Substantia nigra (tissue), 51 donors: ENCODE measurements at places on chromosomes 12 and 14.
A peak's percentile ranks its signal among the peaks of the same experiment; 100 is the strongest.

DNA sequence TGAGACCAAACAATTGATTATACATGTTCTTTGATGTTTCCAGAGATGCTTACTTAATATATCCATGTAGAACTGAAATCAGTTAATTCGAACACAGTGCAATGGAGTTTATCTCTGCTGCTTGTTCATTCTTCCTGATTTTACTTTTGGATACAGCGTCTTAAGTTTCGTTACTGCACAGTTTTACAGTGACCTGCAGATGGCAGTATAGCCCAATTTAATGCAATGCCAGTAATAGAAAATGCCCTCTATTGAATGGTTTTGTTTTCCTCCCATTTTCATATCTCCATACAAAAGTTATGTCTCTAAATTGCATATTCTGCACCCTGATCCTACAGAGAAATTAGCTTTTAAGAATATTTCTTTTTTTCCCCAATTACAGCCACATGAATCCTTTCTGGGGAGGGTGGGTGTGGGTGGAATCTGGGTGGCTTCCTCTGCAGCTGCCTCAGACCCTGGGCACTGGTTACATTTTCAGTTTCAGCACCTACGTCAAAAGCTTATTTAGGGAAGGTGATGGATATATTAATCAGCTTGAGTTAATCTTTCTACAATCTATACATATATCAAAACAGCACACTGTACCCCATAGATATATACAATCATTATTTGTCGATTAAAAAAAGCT lies 101.1 kb upstream of the DCD start:
- DNase-seq, result no peak

DNA sequence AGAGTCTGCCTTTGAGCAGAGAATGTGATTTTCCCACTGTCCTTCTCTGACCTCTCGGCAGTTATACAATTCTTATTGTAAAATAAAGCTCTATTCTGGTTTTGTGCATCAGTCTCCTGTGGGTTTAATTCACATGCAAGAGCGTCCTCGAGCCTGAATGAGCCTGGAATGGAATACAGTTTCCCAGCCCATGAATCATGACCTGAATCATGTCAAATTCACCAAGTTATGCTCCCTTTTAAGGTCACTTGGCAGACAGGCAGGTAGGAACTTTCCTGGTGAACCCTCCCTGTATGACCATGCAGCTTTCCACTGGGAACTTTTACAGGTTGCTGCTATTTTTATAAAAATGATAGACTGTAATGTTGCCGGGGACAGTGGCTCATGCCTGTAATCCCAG lies 41.7 kb downstream of the BICD1 start:
- no peak for DNase-seq

DNA sequence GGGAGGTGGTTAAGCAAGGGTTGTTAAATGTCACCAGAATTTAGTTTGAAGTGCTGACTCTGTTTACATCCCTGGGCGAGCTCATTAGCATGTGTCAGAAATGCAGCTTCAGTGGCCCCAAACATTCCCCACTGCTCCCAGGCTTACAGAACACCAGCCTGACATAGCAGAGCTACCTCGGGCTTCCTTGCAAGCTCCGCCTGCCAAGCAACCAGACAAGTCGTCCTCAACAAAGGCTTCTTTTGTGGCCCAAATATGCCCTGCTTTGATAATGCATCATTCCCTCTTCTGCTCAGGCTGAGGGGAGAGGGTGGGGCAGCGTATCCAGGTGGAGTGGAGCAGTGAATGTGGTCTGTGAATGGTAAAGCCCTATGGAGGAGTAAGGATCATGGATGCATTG lies 28.0 kb downstream of the ERH start:
- DNase-seq, result no peak

- no peak for DNase-seq
These were observed 7.8 kb downstream of the TRAF3 start for GRCh38 chr14:102784892-102785594.

- no peak for DNase-seq
These were observed 92.7 kb upstream of the PLEKHA5 start for GRCh38 chr12:19036673-19037357.

DNA sequence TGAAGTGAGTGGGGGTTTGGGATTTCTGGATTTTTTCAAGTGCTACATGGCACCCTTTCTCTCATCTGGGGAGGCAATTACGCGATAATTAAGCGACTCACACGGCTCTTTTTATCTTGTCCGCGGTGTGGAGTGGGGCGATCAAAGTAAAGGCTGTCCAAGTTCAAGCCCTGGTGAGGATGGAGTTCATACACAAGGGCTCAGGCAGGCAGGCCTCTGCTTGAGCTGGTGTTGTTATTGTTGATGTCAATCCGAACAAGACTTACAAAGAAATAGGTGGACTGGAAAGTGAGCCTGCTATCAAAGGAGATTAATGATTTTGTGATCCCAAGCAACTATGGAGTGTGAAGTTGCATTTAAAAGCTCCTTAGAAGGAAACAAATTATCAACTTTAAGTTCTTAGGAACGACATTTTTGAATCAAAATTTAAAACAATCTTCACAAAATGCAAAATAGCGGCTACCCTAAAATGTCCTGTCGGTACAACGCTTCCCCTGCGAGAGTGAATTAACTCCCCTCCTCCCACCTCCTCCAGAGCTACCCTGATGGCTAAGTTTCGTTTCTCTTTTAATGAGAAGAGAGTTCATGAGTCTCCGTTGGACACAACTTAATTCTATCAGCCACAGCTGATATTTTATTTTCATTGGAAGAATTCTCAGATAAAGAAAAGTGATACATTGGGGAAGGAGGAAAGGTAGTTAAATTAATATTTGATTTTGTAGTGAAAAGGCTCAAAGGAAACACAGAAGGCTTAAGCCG lies 5.9 kb downstream of the FOXA1 start:
- DNase-seq, result no peak

- DNase-seq, result no peak
These were observed 97.6 kb downstream of the TGFB3 start for GRCh38 chr14:75884198-75884611.

- DNase-seq, result no peak
These were observed 216.3 kb downstream of the C12orf42 start for GRCh38 chr12:103279444-103279843.

DNA sequence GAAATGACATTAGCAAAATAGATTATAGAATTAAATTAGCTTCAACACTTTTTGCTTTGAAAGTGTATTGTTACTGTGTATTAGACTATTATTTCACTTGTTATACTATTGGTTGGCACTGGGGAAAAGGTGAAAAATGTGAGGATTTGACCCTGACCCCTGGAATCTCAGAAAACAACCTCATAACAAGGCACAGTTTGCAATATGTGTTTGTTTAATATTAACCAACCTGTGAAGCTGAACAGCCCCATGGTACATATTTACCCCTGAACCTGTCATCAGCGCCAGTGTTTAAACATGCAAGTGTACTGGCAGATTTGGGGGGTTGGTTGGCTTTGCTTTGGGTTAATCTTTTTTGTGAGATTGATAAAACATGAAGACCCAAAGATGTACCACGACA lies 11.7 kb downstream of the SLC38A4 start:
- no peak for DNase-seq

DNA sequence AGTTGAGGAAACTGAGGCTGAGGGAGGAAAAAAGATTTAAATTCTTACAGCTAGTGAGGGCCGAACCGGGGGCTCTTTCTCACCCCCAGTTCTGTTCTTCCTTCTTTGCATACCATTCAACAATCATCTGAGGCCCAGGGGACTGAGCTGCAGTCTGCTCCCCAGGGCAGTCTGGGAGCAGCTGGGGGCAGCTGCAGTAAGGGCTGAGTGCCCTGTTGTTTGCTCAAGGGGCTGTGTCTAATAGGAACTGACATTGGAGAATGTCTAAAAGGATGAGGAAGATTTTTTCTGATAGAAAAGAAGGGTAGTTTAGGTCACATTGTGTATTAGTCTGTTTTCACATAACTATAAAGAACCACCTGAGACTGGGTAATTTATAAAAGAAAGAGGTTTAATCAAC lies 42.2 kb downstream of the SLC17A8 start:
- DNase-seq, result no peak

DNA sequence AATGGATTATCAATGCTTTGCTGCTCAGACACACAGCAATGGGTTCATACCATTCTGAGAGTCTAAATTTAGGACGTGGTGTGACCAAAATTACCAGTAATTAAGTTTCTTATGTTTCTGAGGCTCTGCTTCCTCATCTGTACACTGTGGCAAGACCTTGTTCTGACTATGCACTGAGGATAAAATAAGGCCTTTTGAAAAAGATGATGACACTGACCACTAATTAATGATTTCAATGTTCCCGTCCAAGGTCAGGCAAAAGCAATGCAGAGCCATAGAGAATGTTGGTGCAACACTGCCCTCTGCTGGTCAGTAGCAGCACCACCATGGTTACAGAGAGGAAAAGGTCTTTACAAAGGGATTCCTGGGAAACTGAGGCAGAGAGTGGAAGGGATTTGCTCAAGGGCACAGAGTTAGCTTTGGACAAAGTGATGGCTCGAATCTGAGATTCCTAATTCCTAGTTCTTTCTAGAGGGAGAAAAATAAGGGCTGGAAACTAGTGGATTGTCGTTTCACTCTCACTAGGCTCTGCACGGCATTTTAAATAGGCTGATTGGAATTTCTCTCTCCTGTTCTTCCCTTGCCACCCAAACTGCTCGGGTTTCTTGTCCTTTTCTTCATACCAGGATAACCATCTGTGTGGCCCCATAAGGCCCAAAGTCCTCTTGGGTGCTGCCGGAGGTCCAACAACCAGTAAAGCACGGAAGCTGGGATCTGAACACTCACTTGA lies 22.3 kb upstream of the P2RX7 start:
- DNase-seq, result peak; percentile 46

- DNase-seq, result no peak
These were observed 126.0 kb upstream of the CNTN1 start for GRCh38 chr12:40566271-40566670.

GRCh38 chr12:41174602-41175001 lies 13.5 kb upstream of the PDZRN4 start:
- DNase-seq, result no peak

GRCh38 chr14:75542588-75543091 lies 20.4 kb downstream of the BATF start:
- DNase-seq, result peak; percentile 22
